ENCODE measurements at places on chromosomes 5 and 9.

GRCh38 chr5:133415906-133416305 is 196.4 kb downstream of the FSTL4 start:
- no peak for DNase-seq

DNA sequence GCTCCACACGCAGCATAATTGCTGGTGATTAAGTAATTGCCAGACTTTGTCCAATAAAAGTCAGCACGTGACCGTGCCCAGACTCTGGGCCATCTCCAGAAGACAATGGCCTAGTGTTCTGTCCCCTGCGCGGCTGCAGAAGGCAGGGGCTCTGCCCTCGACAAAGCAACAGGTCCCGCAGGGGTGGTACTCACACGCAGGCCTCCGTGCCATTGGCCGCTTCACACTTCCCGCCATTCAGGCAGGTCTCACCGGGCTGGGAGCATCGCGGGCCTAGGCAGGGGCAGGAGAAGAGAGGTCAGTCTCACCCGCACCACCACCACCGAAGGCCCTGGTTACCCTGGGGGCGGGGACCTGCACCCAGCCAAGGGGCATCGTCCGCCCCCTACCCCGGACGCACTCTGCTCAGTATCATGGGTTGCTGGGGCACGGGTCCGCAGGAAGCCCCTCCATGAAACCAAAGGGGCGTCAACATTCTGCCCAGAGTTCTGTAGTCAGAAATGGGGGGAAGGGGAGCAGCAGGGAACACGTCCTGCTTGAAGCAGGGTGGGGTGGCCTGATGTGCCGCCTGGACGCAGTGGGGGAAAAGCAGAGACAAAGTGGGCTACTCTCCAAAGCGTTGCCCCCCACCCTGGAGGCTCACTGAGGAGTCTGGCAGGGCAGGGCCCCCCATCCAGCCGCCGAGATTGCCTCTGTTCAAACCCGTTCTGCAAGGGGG is 1.9 kb downstream of the NOTCH1 start:
- DNase-seq = no peak

DNA sequence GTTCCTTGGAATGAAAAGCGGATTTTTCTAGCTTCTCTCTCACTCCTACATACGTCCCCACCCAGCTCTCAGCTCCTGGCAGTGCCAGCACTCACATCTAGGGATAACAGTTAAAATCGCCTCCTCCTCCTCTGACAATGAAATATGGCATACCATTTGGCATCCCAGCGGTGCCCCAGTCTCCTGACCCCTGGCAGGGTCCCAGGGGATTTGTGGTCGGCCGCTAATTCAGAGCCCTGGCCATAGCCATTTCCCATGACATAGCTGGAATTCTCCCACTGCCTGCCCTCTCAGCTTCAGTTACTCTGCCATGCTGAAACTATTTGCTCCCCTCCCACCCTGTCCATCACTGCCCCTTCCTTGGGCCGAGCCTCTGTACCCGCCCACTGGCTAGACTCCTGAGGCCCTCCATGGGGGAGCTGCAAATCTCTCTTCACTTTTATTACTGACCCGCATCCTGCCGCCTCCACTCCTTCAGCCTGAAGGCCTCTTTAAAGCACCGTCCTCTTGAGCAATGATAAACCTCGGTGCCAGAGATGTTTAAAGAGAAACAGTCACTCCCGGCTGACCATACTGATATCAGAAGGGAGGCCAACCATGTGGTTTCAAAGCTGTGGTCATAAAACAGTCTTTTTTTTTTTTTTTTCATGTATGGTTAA is 139.8 kb downstream of the SLIT3 start:
- DNase-seq = no peak

GRCh38 chr5:112795944-112796678 is 58.4 kb downstream of the APC start:
- no peak for DNase-seq

- DNase-seq = no peak
Measured at GRCh38 chr9:7342229-7342628, 457.3 kb downstream of the DMAC1 start.

- DNase-seq = no peak
Measured at GRCh38 chr9:31807574-31808256, 576.7 kb upstream of the ACO1 start.

All from activated CD4-positive, alpha-beta T cell treated with anti-CD3 and anti-CD28 coated beads for 48 hours (primary cell).